ENCODE measurements at places on chromosomes 5 and 9.

- no peak for DNase-seq
Measured at GRCh38 chr5:132065951-132066701, 5.7 kb downstream of the IL3 start.

DNA sequence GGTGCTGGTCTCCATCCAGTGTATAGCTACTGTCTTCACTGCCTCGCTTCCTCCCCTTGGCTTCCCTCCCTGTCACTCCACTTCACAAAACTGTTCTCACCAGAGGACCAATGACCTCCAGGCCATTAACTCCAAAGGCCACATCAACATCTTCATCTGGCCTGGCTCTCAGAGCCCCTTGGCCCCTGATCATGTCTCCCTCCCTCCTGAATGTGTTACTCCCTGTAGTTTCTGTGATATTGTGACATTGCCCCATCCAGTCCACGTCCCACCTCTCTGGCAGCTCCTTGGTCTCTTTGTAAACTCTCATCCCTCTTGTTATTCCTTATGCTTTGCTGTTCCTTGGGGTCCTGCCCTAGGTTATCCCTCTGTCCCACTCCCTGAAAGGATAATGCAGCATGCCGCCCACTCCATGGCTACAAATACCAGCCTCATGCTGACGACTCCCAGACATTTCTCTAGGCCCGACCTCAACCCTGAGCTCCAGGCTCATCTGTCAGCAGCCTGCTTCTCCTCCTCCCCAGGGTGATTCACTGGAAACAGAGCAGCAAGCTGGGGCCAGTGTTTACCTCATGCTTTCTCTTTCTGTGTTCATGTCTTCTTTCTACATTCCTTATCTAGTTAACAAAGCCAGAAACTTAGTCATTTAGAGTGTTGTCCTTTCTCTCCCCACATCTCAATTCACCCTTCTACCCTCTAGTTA is 312.2 kb downstream of the SPOCK1 start:
- no peak for DNase-seq

DNA sequence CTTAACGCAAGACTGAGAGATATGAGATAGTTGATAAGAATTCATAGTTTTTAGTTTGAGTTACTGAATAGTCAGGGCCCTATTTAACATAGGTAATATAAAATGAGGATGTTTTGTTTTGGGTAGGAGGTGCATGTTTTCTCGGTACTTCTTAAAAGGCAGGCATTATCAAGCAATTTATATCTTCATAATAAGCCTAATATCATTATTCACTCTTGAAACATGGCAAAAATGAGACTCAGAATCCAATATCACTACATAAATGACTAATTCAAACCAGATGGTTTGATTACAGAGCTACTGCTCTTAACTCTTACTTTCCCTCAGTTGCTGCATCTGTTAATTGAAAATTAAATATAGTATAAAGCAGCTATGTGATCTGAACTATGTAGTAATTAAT is 2038.7 kb downstream of the EFNA5 start:
- DNase-seq = no peak

DNA sequence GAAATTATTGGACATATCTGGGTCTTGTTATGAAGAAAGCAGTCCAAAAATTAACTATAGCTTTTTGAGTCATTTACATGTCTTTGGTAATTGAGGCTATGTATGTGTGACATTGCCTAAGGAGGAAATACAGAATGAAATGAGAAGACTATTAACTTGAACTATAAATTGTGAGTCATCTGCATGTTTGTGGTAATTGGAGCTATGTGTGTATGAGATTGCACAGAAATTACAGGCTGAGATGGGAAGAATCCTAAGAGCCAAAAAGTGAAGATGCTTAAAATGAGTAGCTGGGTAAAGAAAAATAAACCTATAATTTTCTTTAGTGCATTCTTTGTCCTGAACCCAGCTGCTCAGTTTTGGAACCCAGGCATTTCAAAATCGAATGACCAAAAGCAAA is 747.6 kb upstream of the EDIL3 start:
- DNase-seq = no peak

DNA sequence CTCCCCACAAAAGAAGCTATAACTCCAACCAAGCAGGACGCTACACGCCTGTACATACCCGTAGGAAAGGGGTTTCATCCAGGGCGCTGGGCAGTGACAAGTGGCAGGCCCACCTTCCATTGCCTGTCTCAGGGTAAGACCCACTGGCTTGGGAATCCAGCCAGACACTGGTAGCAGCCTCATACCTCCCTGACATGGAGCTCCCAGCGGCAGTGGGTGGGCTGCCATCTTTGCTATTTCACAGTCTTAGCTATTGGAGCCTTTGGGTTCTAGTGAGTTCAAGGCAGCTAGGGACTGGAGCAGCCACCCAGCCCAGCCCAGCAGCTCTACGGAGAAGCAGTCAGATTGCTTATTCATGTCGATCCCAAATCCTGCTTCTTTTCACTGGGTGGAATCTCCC is 3.4 kb upstream of the IFNA10 start:
- DNase-seq = no peak

GRCh38 chr5:156087577-156088110 is 239.3 kb upstream of the SGCD start:
- DNase-seq = no peak

- no peak for DNase-seq
Measured at GRCh38 chr5:173327084-173327947, 898 bp downstream of the STC2 start.

GRCh38 chr5:108942701-108943100 is 195.0 kb downstream of the FER start:
- DNase-seq = no peak

DNA sequence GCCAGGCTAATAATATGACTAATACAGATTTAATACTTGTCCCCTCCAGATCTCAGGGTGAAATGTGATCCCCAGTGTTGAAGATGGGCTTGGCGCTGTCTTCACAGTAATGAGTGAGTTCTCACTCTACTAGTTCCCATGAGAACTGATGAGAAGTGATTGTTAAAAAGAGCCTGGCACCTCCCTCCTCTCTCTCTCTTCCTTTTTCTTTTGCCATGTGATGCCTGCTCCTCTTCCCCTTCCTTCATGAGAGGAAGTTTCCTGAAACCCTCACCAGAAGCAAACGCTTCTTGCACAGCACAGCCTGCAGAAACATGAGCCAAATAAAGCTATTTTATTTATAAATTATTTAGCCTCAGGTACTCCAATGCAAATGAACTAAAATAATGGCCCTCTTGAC is 55.2 kb downstream of the GLDC start:
- no peak for DNase-seq

- no peak for DNase-seq
Measured at GRCh38 chr5:17204133-17204489, 13.3 kb upstream of the BASP1 start.

- no peak for DNase-seq
Measured at GRCh38 chr9:82109626-82110025, 121.1 kb downstream of the SPATA31D1 start.

GRCh38 chr5:38453506-38453905 is 102.9 kb downstream of the LIFR start:
- DNase-seq = peak; percentile 15

DNA sequence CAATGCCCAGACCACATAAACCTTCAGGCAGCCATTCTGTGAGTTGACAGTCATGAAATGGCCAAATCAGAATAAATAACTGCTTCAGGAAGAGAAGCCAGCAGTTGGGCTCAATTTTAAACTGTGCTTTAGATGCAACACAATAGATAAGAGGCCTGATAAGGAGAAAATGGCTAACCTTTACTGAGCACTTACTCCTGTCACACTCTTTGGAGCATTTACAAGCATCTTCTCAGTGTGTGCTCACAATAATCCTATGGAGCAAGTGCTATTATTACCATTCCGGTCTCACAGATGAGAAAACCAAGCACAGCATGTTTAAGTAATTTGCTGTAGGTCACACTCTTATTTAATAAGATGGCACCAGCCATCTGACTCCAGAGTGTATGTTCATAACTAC is 11.5 kb upstream of the SH3RF2 start:
- DNase-seq = no peak

DNA sequence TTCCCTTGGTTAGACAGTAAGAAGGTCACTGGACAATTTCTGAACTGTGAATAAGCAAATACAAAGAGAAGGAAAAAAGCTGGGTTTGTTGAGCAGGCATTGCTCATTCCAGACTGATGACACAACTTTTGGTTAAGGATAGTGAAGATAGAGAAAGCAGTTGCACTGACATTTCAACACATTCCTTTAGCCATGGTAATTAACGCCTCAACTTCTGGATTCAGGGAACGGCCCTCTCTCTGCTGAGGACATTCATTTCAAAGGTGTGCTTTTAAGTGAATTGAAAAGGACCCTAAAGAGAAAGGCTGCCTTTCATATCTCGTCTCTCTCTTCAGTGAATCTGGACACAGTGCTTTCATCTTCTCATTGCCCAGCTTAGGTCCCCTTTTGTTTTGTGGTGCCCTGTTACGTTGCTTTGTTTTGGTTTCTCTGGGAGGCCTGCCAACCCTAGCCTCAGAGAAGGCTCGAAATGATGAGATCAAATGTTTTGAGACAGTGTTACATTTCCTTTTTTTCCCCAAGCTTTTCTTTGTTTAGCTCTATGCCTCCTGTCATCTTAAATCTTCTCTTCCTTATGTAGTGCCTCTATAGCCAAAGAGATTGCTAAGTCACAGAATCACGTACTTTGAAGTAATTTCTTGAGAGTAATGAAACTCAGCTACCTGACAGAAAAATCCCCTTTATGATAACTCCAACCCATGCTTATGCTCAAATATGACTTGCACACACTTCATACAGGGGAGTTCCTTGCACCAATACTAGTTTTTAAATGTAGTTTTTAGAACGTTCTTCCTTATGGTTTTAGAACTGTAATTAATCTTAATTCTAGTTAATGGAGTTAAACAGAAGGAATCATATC is 94.4 kb upstream of the IFNE start:
- DNase-seq = no peak

DNA sequence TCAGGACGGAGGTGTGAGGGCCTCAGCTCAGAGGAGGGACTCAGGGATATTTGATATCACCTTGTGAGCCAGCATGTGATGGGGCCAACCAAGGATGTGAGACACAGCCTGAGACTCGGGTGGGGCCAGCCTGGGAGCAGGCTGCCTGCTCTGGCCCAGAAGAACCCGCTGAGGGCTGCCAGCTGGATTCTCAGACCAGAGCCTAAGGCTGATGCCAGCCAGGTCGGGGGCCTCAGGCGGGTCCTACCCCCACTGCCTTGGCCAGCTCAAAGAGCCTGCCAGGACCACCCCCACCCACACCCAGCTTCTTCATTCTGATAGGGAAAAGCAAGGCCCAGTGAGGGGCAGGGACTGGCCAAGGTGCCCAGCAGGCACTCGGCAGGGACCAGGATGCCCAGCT is 20.3 kb upstream of the DUSP1 start:
- no peak for DNase-seq

DNA sequence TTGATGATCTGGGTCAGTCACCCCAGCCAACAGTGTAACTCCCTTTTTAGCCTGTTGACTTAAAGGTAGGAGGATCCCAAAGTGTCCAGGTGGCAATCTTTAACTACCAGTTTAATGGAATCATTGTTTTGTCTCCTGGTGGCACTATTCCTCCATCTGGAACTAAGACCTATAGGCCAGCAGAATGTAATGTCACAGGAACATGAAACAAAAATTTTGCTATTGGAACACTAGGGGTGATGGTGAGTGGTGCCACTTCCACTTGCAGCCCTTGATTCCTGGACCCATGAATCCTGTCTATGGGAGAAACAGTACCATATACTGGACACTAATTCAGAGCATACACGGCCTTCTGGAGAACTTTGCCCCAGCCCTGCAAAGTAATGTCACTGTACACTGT is 219.5 kb upstream of the RASA1 start:
- no peak for DNase-seq

DNA sequence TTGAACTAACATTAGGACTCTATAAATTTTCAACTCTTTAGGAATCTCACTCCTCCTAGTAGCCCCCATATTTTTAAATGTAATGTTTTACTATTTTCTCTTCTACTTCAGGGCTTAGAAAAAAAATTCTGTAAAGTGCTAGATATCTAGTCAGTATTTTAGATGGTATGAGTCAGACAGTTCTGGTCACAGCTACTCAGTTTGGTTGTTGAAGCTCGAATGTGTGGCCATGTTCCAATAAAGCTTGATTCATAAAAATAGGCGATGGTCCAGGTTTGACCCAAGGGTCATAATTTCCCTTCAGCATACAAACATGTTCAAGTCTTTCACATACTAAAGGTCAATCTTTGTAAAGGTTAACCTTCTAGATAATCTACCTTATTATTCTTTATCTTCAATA is 566.0 kb upstream of the CDH18 start:
- DNase-seq = no peak

DNA sequence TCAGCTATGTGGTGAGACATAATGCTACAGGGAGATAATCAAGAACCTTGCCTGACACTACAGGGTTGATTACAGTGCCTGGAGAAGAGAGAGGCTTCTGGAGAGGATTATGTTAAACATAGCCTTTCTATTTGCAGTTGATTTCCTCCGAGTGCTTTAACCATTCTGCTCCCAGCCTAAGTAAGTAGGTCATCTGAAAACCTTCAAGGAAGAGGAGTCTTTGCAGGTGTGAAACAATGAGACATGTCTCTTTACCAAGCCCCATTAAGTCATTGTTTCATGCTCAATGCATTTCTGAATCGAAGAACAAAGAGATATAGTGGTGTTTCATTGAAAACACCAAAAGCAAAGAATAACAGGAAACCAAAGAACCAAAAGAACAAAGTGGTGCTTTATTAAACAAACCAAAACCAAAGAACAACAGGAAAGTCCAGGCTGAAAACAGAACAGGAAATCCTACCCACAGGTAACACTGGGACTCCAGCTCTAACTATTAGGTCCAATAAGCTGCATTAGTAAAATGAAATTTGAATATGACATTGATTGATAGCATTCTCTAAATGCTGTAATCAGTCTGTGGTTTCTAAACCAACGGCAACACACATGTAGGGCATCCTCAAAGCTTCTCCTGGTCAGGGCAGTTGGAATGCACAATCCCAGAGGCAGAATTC is 113.3 kb upstream of the SPATA31D4 start:
- no peak for DNase-seq

DNA sequence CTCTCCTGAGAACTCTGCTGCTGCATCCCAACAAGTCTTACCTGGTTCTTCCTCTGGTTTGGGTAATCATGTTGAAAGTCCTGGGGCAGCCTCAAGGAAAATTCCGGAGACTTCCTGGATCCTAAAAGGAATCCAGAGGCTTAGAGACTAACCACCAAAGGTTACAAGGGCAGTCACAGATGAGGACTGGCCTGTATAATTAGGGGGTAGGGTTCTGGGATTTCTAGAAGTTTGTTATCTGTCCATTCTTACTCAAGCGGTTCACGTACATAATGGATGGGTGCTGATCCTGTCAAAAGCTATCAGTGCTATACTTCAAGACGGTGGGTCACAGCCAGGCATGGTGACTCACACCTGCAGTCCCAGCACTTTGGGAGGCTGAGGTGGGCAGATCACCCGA is 51.4 kb upstream of the EPB41L4B start:
- no peak for DNase-seq

DNA sequence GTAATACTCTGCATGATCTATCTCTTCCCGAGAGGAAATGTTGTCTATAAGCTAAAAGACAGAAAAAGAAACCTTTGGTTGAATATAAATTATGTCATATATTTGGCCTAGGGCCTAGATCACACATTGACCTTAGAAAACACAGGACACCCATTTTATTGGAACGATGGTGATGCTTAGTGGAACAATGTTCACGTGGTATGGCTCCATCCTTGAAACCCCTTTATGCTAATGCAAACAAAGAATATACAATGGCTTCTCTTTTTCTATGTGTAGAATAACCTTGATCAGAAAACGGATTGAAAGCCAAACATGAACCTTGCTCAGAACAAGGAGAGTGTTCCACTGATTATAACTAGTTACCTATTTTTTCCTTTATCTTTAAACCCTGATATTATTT is 24.5 kb downstream of the MRPS27 start:
- no peak for DNase-seq
